Activated CD4-positive, alpha-beta memory T cell treated with anti-CD3 and anti-CD28 coated beads for 36 hours (primary cell): ENCODE measurements at places on chromosomes 1 and 21.

- DNase-seq, result no peak
These were observed 85.7 kb downstream of the ATP1A1 start for GRCh38 chr1:116458695-116459094.

DNA sequence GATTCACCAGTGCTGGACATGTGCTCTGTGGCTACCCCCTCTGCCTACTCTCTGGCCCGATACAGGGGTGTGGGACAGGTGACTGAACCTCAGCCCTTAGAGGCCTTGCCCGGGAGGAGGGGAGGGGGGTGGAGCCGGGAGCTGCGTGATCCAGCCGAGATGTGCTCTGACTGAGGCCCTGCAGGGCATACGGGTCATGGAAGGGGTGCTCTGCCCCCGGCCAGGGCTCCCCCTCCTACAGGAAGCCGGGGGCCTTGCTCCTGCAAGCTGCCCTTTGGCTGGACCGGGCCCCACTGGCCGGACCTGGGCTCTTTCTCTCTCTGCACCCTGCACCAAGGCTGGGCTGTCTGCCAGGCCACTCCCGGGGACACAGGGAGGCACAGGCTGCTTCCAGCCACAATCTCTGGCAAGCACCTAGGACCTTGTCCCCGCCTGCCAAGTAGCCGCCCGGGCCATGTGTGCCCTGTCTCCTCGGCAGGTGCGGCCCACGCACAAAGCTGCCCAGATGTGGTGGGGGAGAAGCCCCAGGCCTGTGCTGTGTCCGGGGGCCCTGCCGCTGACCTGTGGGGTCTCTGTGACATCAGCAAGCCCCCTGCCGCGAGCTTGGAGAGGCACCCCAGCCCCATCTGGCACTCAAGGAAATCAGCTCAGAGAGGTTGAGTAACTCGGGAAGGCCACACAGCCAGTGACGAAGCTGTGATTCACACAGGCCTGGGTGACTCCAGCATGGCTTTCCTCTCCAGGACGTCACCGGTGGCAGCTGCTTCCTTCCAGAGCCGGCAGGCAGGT lies 1.5 kb downstream of the SCNN1D start:
- peak; percentile 56 for DNase-seq

DNA sequence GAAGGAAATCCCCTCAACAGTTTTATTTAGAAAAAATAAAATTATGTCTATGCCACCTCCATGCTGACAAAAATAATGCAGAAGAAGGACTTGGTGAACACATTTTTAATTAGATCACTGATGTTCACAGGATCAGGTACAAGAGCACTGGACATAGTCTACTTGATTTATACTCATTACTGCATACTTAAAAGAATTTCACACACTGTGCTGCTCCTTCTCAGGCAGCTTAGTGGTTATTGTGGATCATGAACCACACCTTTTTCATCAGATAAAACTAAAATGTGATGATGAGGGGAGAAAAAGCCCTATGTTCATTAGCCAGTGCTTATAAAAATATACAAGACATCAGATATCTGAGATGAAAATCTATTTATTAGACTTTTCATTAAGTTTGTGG lies 103.3 kb upstream of the DPH5 start:
- DNase-seq, result no peak

DNA sequence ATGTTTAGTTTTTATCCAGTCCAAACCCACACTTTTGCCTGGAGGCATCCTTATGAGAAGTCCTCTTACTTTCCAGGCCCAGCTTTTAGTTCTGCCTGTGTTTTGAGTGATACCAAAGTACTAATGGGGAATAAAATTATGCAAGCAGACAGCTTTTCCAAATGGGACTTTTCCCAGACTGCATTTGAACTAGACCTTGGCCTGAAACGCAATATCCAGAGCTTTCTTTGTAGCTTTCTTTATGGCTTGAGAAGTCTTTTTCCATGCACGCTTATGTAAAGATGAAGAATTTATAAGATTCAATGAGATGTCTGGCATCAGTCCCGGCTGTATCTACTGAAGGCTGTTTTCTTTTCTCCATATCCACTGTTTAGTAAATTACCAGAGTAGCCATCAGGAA lies 236.6 kb upstream of the RAB4A start:
- no peak for DNase-seq

GRCh38 chr1:208781391-208782045 lies 537.3 kb upstream of the PLXNA2 start:
- DNase-seq, result no peak

DNA sequence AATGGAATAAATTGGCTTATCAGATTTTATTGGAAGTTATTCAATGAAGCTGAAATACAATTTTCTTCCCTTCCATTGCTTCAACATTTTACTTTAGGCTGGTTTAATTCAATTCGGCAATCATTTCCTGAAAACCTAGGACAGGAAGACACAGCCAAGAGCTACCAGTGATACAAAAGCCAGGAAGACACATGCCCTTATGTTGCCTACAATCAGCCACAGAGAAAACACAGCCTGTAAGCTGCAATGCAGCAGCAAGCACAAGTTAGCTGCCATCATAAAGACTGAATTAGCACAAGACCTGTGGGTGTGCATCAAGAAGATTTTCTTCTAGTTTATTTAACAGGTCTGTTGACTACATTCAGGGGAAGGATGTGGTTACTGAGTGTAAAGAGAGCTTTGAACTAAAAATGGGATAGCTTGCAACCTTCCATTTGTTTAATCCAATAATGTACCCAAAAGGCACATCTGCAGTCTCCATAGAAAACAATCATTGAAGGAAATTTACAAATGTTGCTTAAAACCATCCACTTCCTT lies 193.8 kb downstream of the KCNH1 start:
- no peak for DNase-seq

DNA sequence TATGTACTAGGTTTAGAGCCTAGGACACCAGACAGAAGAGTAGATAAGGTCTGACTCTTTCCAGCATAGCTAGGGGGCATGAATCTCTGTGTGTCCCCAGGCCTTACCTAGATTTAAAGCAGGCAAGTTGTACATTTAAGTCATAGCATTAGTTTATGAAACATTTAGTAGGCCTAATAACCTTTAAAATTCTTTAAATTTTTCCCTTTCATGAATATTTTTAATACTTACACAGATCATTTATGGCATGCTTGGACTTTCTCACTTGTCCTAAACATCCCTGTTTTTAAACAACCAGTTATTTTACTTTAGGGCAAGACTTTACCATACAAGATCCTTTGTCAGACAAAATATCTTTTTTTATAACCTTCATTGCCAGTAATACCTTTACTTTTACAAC lies 258.4 kb upstream of the ZRANB2 start:
- DNase-seq, result no peak

GRCh38 chr1:27598295-27598687 lies 5.7 kb downstream of the AHDC1 start:
- no peak for DNase-seq
